ENCODE measurements at places on chromosomes 12 and 14.
A peak's percentile ranks its signal among the peaks of the same experiment; 100 is the strongest.

- no peak for DNase-seq
Measured at GRCh38 chr12:108046650-108047049, 82.4 kb upstream of the WSCD2 start.

GRCh38 chr12:49089821-49090773 is 4.5 kb downstream of the DHH start:
- DNase-seq, result peak; percentile 45

- DNase-seq, result no peak
Measured at GRCh38 chr14:100476012-100476822, 111.0 kb downstream of the BEGAIN start.

DNA sequence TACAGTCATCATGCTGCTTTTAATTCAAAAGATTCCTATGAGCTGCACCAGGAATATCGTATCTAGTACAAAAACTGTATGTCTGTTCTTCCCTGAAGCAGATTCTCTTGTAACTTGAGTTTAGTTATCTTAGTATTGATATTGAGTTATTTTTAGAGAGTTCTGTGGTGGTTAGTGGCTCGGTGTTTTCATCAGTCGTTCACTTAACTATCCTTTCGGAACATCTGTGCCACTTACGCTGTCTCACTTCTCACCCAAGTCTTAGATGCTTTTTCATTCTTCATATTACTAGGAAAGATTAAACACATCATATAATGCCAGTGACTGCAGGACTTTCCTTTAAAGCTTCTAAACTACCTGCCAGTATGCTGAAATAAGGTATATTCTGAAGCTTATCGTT is 251.0 kb downstream of the FBXL14 start:
- DNase-seq, result no peak

DNA sequence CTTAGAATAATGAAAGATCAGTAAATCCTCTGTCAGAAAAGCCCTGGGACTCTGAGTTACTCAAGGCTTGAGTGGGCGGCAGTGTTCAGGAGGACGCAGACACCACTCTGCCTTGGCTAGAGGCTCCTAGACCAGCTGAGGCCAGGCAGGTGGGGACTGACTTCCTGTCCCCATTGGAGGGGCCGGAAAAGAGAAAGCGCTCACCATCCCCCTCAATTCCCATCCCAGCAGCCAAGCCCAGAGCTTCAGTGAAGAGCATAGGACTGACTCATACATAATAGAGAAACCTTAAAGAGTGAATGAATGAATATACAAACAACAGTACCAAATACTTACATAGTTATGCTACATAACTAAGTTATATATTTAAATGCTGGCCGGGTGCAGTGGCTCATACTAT is 62.0 kb downstream of the PLEKHG7 start:
- no peak for DNase-seq

GRCh38 chr12:19239616-19240234 is 110.2 kb downstream of the PLEKHA5 start:
- DNase-seq, result no peak

DNA sequence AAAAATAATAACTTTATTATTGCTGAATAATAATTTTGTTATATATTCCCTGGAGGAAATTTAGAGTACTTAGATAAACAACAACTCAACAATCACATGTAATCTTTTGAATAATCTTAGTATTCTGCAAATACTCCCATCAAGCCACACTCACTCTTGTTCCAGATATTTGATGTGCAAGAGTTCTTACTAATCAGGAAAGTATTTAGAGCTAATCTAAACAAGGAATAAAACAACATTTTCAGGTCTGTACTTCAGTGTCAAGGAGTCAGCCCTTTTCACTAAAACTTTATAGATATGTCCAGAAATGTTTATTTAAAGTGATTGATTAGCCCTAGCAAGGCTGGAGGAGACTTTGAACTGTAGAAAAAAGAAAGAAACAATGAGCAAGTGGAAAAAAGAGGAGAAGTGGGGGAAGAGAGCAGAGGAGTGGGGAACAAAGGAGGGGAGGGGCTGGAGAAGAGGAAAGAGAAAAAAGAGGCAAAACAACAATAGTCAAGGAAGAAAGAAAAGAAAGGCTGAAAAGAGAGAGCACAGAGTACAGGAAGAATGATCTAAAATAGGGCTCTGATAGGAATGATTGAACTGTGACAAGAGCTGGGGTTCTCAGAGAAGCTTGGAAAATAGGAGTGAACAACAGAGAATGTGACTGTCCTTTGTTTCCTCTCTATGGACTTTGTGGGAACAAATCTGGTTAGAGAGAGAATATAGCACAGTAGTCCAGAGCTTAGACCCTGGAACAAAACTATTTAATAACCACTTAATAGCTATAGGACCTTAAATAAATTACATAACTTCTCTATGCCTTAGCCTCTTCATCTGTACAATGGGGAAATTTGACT is 238.7 kb downstream of the AKAP6 start:
- no peak for DNase-seq

DNA sequence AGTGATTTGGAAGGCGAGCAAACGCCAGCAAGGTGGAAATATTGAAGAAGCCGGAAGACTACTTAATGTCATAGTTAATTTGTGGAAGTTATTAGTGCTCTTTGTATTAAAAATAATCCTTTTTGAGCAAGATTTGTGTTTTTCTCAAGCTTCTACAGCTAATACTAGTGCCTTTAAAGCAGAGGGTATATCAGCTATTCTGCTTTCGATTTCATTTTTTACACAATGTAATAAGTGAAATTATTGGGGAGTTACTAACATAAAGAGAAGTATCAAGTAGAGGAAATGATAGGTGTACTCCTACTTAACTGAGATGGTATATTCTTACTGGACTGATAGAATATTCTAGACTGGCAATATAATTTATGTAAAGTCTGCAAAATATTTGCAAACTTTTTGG is 392.4 kb upstream of the DCN start:
- no peak for DNase-seq

- DNase-seq, result no peak
Measured at GRCh38 chr14:31955936-31956579, 121.0 kb upstream of the ARHGAP5 start.

GRCh38 chr14:57182760-57183503 is 85.8 kb downstream of the EXOC5 start:
- DNase-seq, result no peak

- DNase-seq, result no peak
Measured at GRCh38 chr12:121974026-121974985, 47.4 kb upstream of the BCL7A start.

GRCh38 chr12:49028666-49029275 is 10.2 kb upstream of the PRKAG1 start:
- DNase-seq, result no peak

- peak; percentile 7 for DNase-seq
Measured at GRCh38 chr12:51678086-51678724, 87.2 kb downstream of the SCN8A start.

- no peak for DNase-seq
Measured at GRCh38 chr12:106048676-106049075, 90.1 kb downstream of the NUAK1 start.

DNA sequence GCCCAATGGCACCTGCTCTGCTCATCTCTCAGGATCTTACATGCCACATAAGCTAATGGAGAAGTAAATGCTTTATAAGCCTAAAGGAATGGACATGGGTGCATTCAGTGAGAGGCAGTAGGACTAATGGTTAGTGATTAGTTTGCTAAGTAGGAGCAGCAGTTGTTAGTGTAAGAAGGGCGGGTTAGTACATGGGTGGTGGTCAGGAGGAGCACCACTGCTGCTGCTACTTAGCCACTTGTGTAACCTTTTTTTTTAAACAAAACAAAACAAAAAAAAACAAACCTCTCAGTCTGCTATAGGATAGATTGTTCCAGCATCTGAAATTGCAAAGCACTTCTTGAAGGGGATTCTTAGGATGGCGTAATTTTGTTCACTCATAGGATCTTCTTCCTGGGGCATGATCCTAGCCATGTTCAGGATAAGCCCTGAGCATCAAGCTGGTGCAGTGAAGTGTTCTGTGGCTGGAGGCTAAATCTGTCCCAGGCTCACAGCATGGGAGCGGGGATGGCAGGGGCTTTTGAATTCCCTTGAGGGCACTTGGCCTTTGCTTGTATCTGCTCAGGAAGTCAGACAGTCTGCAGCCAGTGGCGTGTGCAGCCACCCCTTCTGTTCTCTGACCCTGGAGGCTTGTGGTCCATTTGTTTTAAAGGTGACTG is 63.6 kb downstream of the CHST11 start:
- DNase-seq, result no peak

DNA sequence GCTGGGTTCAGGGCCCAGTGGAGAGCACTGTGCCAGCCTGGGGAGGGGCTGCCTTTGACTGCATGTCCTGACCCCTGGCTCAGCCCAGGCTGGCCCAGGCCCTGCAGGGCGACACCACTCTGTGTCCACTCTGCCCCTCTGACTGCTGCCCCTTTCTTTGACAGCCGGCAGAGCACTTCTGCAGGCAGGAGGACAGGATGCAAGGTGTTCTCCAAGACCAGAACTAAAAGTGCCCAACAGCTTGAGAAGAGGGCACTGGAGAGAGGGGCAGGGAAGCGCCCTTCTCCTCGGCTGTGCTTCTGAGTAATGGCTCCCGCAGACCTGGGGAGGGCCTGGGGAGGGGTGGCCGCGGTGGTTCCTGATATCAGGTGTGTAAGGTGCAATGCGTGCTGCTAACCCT is 72.7 kb downstream of the WDR20 start:
- no peak for DNase-seq

DNA sequence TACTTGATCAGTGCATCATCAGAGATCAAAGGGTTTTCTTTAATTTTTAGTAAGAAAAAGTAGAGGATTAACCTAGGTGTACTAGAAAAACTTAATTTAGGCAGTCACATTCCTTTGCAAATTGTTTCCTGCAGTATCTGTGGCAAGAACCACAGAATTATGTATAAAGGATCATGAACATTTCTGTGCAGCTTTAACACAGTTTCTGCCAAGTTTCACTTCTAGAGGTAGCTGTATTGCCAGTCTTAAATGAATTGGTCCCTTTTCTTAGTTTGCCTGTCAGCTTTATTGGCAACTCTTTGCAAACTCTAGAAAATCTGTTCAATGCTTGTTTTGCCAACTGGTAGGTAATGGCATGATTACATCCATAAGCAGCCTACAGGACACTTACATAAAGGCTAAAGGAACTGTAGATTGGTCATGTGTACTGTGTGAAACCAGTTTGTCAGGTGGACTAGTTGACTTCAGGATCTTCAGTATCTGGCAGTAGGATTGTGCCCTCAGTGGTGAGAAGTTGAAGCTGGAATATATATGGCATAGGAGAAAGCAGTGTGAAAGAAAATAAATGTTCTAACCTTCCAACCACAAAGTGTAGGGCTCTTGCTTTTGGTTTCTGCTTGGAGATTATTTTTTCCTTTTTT is 75.9 kb downstream of the TTLL5 start:
- DNase-seq, result no peak

DNA sequence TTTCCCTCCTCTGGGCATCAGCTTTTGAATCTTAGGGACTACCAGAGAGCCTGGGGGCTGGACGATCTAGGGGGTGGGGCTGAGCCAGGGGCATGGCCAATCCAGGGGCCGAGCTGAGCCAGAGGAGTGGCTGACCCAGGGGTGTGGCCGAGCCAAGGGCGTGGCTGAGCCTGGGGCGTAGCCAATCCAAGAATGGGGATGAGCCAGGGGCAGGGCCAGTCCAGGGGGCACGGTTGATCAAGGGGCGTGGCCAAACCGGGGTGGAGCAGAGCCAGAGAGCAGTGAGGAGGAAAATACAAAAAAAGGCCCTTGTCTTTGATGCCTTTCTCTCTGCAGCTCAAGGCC is 219.3 kb upstream of the NOS1 start:
- DNase-seq, result no peak

- no peak for DNase-seq
Measured at GRCh38 chr14:89164168-89165073, 252.6 kb downstream of the FOXN3 start.

DNA sequence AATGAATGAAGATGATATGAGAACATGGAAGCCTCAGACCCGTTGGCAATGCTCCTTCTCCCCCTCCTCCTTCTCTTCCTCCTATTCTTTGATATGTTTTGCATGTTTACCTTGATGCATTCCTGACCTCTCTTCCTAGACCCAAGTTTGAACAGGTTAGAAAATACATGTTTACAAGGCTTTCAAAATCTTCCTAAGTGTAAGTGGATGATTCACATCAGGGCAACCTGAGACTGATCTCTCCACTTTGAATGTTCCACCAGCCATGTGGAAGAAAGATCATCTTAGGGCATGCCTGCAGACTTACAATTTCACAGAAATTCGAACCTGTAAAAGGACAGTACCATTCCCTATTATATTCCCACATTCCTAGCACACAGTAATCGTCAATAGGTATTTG is 18.0 kb upstream of the LDHB start:
- no peak for DNase-seq

DNA sequence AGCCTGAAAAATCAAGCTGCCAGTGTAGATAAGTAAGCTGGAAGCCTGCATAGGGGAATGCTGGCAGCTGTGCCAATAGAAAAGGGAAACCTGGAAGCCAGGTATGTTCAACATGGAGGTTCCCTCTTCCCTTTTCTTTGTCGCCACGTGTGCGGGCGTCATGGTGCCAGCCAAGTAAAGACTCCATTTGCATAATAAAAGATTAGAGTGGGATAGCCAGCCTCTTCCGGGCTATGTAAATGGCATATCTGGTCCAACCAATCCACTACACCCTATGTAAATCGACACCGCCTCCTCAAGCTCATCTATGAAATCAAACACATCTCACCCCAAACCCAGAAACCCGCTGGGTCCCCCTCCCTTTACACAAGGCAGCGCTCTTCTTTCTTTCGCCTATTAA is 5.6 kb upstream of the ADGRD1 start:
- no peak for DNase-seq

GRCh38 chr12:108629824-108630476 is 3.7 kb downstream of the SELPLG start:
- peak; percentile 46 for DNase-seq

- no peak for DNase-seq
Measured at GRCh38 chr14:31508135-31508534, 20.3 kb upstream of the GPR33 start.

DNA sequence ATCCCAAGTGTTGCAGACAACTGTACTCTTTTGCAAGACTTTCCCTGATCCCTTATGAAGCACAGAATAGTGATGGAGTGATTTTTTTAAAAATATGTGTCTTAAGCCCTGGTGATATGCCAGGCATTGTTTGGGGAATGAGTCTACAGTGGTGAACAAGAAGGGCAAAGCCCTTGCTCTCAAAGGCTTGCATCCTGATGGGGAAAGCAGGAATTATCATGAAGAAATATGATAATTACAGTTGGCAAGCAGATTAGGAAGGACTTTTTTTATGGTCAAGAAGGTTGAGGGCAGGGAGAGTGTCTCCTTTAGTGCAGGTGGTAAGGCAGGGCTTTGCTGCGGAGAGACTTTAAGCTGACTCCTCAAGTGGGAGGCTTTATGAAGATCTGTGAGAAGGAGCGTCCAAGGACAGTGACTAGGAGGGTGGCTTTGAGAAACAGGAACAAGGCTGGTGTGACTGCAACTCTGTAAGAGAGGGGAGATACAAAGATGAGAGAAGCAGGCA is 100.2 kb downstream of the SYNE2 start:
- DNase-seq, result no peak

GRCh38 chr14:21106176-21106497 is 5.3 kb downstream of the TMEM253 start:
- no peak for DNase-seq

Data from stimulated activated CD4-positive, alpha-beta T cell treated with anti-CD3 and anti-CD28 coated beads, Interleukin-4, amount 100 ng/mL, for 1 hour (primary cell).